ENCODE measurements at places on chromosomes 5 and 9.

- no peak for DNase-seq
Observed at GRCh38 chr5:143168171-143168741, 235.2 kb downstream of the NR3C1 start.

GRCh38 chr9:126704892-126705766 lies 91.4 kb downstream of the LMX1B start:
- peak; percentile 80 for DNase-seq

DNA sequence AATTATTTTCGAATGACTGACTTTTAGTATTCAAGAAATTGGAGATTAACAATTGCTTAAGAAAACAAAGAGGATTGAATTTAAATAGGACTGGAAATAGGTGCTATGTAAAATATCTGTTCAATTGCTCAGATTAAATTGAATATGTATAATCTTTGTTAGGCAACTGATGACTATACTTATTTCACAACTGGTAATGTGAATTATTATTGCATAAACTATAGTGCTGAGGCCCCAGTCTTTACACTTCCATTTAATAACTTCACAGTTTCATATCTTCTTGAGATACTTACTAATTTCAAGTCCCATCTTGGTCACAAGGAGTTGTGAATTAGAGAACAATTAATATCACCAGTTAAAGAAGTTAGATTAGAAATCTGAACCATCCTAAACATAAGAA lies 16.7 kb downstream of the CEP78 start:
- no peak for DNase-seq

DNA sequence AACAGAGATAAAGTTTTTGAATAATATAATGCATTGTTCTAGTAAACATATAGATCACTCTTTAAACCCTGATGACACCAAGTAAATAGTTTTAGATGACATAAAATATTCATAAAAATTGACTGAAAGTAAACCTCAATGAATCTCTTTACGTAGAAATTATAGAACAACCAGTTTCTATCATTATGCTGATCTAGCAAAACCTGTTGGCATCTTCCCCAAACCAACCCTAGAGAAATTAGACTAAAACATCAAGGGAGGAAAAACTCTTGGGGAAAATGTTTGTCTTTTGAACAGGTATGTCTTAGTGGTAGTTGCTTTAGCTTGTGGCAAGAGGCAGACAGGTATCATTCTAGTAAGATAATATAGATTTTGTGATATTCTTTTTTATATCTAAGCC lies 747.0 kb upstream of the CDH6 start:
- no peak for DNase-seq

GRCh38 chr5:77845324-77845646 lies 69.1 kb upstream of the TBCA start:
- DNase-seq = no peak

GRCh38 chr9:16901590-16901989 lies 31.1 kb upstream of the BNC2 start:
- no peak for DNase-seq

DNA sequence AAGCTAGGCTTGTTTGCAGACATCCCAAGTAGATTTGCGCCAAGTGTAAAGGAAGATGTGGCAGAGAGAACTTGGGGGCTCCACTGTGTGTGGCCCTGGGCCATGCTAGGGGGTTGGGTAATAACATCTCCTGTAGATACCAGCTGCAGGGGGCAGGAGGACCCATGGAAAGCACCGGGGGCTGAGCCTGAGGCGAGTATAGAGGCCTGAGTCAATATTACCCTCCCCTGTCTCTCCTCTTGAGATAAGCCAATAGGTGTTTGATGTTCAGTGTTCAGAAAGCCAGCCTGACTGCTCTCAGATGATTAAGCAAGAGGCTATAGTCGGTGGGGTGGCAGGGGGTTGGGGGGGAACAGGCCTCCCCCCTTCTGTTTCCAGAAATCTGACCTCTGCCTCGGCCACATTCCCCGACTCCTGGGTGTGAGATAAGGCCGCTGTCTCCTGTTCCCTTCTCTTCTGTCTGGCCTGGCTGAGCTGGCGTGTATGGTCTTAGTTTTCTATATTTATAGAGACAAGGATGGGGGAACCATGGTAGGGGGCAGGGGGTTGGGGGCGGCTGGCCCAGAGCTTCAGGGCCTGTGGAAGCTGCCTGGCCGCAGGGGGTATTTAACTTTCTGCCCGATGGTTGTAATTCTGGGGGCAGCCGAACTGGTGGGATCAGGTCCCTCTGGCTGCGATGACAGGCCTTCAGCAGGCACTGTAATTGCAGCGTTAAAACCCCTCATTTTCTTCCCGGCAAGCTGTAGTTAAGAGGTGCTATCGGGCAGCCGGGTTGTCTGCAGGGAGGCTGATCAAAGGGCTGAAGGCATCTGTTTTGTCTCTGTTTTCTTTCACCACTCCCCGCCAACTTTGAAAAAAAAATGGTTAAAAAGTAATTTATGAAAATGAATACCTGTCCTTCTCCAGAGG lies 292.0 kb downstream of the NSG2 start:
- no peak for DNase-seq

GRCh38 chr5:62287237-62287636 lies 18.8 kb upstream of the KIF2A start:
- no peak for DNase-seq

- DNase-seq = no peak
Observed at GRCh38 chr9:70607329-70607728, 192.9 kb upstream of the KLF9 start.

DNA sequence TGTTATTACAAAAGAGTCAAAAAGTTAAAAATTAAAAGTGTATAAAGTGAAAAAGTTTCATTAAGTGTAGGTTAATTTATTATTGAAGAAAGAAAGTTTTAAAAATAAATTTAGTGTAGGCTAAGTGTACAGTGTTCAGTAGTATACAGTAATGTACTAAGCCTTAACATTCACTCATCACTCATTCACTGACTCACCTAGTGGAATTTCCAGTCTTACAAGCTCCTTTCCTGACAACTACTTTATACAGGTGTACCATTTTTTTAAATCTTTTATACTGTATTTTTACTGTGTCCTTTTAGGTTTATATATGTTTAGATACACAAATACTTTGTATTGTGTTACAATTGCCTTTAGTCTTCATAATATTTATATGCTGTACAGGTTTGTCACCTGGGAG lies 530.2 kb upstream of the FAM174A start:
- no peak for DNase-seq

- DNase-seq = no peak
Observed at GRCh38 chr9:83245979-83246659, 183.2 kb upstream of the RASEF start.

DNA sequence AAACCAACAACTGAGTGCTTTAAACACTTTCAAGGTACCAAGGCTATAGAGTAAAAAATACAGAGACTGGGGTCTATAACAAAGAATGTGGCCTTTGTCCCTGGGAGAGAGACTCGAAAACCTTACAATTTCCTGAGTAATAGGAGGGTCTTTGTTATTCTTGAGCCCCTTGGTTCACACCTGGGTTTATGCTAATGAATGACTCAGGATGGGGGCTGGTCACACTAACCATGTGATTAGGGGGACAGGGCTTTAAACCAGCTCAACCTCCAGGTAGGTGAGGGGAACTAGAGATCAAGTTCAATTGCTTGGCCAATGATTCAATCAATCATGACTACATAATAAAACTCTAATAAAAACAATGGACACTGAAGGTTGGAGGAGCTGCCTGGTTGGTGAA lies 50.2 kb downstream of the PLPP1 start:
- DNase-seq = no peak

DNA sequence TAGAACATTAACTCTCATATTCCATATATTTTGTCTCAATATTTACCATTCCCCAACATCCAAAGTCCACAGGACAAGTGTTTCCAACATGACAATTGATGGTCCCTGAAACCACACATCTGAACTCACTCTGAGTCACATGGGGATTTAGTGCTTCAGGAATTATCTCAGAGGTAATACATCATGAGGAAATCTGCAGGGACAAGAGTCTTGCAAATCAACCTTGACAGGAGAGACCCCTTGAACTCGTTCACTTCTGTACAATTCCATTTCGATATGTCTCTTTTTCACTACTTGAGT lies 119.7 kb upstream of the ABCA1 start:
- no peak for DNase-seq

DNA sequence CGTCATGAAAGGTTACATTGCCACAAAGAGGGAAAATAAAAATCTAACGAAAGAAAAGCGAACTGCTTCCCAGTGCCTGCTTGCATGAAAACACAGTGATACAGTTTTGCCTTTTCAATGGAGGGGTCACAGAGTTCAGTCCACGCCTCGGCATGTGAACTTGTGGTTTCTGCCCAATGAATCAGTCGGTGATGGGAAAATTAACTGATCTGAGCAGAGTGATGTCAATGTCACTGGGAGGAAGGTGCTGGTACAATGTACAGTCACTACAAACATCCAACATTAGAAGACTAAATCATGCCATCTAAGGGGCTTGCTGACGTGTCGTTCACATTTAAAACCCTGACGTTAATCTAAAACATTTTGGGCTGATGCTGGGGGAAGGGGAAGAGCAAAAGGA lies 151.8 kb upstream of the MSX2 start:
- no peak for DNase-seq

GRCh38 chr5:133664422-133664821 lies 52.1 kb upstream of the FSTL4 start:
- no peak for DNase-seq

GRCh38 chr9:109584205-109584604 lies 86.1 kb upstream of the PTPN3 start:
- DNase-seq = no peak

GRCh38 chr5:59757442-59757841 lies 136.1 kb downstream of the PDE4D start:
- no peak for DNase-seq

GRCh38 chr5:162068412-162068811 lies 839 bp downstream of the GABRG2 start:
- DNase-seq = peak; percentile 27

DNA sequence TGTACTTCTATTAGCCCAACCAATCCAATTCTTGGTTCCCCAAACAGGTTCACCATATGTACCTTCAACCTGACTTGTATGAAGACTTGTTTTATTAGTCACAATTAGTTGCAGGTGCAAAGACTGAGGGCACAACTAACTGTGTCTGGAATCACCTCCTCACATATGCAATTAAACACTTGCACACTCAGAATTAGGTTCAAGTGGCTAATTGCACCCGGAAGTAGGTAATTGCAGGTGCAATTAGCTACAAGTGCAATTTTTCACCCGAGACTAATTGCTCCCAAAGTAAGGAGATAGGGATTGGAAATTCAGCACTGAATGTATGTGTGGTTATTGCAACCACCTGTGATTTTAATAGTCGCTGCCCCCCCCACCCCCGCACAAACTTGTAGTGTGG lies 338.9 kb downstream of the ZSWIM6 start:
- DNase-seq = no peak

DNA sequence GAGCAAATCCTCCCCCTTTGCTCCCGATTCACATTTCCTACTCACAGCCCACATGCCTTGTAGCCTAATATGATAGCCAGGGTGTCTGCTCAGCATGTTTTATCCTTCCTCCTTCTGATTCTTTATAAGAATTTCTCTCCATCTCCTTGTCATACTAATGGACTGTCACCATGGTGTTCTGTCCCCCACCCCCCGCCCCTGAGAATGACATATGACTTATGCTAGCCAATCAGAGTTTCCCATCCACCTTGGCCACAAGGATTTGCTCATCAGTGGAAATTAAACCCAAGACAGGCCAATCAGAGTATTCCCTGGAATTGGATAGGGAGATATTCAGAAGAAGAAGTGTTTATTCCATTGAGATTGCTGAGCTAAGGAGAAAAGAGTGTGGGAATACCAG lies 16.0 kb downstream of the ABLIM3 start:
- DNase-seq = no peak

Measured in Ammon's horn (tissue), 1 donor.